NCI-H1105 treated with DMSO at 0.1 percent for 48 hours (cell line): ENCODE measurements at places on chromosomes 13 and 19.
A peak's percentile ranks its signal among the peaks of the same experiment; 100 is the strongest.

- DNase-seq: no peak
Measured at GRCh38 chr19:44960906-44961728, 5.9 kb downstream of the CLPTM1 start.

GRCh38 chr19:10587022-10587838, at the start of gene AP1M2:
Gene AP1M2 (minus strand): TSS chr19:10587312. CDS start chr19:10587231, 81 bp downstream.
- DNase-seq: peak; percentile 79

- no peak for DNase-seq
Measured at GRCh38 chr19:11658970-11659369, 61.7 kb downstream of the ZNF627 start.

GRCh38 chr19:17755977-17756670, 4.8 kb downstream of the FCHO1 start:
- DNase-seq: peak; percentile 80

DNA sequence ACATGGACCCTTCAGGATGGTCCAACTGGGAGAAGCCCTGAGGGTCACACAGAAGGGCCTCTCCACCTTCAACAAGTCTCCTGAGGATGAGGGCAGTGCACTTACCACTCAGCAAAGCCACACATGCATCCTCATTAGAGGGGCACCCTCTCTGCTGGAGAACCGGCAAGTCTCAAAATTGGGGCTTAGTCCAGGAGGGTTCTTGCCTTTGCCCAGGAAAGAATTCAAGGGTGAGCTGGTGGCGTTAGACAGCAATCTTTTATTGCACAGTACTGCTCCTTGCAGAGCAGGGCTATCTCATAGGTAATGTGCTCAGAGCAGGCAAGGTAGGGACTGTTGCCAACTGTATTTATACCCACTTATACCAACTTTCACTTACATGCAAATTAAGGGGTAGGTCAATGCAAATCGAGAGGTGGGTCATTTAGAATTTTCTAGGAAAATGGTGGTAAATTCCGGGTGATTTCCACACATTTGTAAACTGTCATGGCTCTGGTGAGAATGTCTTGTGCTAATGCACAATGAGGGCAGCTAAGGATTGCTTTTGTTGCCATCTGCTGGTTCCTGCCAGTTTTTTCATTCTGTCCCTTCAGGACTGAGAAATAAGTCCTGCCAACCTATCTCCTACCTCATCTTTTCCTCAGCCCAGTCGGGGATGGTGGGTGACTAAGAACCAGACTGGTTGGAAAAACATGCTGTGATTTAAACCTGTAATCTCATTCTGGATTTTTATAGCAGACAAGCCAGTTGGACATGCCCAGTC, 27.8 kb upstream of the IGSF23 start:
- DNase-seq: no peak

- no peak for DNase-seq
Measured at GRCh38 chr13:32720026-32720425, 133.8 kb downstream of the PDS5B start.

DNA sequence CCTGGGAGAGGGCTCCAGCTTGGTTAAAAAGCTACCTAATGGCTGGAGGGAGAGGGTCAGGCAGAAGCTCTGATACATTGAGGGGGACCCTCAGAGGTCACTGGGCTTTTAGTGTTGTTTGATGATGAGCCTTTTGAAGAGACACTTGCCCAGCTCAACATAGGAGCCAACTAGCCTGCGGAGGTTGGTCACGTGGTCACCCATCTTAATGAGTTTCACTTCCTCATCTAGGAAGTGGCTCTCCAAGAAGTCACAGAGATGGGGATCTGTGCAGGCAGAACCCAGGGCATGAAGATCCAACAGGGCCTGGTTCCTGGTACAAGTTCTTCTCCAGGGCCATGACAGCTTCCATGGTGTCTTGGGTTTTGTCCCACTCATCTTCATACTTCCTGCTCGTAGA, 33.4 kb downstream of the IPO5 start:
- DNase-seq: no peak

DNA sequence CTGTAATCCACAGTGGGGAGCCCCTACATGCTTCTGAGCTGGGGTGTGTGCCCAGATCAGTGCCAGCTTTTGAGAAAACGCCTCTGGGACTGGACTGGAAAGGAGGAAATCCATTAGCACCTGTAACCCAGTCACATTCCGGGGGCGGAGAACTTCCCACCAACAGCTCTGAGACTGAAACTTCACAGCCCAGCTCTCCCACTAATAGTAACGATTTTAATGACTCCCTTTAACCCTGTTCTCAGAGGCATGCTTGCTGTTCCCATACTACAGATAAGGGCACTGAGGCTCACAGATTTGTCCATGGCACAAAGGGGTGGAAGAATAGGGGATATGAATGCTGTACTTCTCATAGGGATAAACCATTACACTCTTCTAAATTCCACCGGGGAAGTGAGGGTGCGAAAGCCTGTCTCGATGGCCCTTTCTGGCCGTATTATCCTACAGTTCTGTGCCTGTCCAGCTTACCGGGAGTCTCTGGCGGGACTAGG, 851 bp downstream of the FBXO46 start:
- peak; percentile 7 for DNase-seq

GRCh38 chr19:34327851-34328250, 37.1 kb upstream of the GPI start:
- no peak for DNase-seq

DNA sequence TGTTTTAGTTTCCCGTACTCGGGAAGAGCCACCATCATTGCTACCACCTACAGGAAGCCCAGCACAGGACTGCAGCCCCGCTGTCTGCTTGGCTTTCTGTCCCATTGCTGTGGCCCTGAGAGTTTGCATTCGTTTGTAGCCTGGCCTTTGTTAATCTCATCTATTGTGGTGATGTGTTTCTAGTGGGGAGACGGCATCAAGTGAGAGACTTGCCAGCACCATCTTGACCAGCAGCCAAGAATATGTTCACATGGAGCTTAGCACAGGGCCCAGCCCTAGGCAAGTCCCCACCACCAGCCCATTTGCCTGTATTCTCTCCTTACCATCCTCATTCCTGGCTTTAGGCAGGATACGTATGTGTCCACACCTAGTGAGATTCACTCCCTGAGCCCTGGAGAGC, 17.3 kb upstream of the OVOL3 start:
- no peak for DNase-seq

- DNase-seq: no peak
Measured at GRCh38 chr19:52536448-52536800, 9.0 kb downstream of the ZNF808 start.

DNA sequence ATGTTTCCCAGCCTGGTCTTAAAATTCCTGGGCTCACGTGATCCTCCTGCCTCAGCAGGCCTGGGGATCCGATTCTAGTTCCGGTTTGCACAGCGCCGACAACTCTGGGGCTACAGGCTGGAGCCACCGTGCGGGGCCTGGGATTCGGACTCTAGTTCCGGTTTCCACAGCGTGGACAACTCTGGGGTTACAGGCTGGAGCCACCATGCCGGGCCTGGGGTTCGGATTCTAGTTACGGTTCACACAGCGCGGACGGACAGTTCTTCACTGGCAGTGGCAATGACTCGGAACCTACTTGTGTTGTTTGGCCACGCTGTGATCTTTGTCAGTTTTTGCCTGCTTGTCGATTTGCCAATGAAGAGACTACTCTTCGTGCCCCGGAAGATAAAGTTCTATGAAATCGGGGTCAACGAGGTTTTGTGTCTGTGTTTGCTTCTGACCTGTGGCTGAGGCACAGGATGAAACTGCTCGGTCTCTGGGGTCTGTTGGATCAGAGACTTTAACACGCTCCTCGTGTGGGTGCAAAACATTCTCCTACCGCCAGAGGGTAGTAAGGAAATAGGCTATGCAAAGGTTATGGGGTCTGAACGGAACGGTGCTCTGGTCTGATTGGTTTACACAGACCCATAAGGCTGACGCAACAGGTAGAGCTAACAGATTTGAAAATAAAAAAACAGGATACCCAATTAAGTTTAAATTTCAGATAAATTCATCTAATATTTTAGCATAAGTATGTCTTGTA, 12.1 kb upstream of the ZSCAN1 start:
- DNase-seq: peak; percentile 54

GRCh38 chr19:16714702-16715287, 4.9 kb upstream of the NWD1 start:
- DNase-seq: peak; percentile 40

GRCh38 chr19:48959341-48960239, 4.9 kb downstream of the BAX start:
- DNase-seq: no peak

GRCh38 chr19:8877854-8878705, 45.9 kb downstream of the MBD3L1 start:
- no peak for DNase-seq

GRCh38 chr13:38702669-38703068, 15.8 kb downstream of the FREM2 start:
- no peak for DNase-seq

DNA sequence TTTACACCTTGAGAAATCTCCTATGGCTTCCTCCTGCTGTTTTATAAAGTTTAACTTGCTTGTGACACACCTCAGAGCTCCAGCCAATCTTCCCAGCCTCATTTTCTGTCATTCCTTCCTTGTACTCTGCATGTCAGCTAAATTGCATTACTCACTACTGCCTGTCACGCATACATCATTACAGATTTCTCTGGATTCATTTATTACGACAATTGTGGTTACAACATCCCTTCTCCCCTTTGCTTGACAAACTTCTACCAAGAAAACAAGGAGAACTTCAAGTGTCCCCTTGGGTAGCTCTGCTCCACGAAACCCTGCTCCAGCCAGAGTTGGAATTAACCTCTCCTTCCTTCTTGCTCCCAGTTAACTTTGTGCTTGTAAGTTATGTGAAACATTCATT, 22.0 kb upstream of the GPR18 start:
- no peak for DNase-seq

- DNase-seq: no peak
Measured at GRCh38 chr19:29054886-29055675, 157.9 kb downstream of the UQCRFS1 start.

- DNase-seq: no peak
Measured at GRCh38 chr19:1167687-1168571, 6.1 kb downstream of the SBNO2 start.

GRCh38 chr13:83086948-83087347, 795.3 kb downstream of the SLITRK1 start:
- DNase-seq: no peak

- no peak for DNase-seq
Measured at GRCh38 chr13:26497968-26498511, 59.4 kb upstream of the WASF3 start.

GRCh38 chr19:6047741-6048251, 62.5 kb downstream of the RFX2 start:
- peak; percentile 36 for DNase-seq

- no peak for DNase-seq
Measured at GRCh38 chr19:18610556-18611326, 1.9 kb upstream of the TMEM59L start.

DNA sequence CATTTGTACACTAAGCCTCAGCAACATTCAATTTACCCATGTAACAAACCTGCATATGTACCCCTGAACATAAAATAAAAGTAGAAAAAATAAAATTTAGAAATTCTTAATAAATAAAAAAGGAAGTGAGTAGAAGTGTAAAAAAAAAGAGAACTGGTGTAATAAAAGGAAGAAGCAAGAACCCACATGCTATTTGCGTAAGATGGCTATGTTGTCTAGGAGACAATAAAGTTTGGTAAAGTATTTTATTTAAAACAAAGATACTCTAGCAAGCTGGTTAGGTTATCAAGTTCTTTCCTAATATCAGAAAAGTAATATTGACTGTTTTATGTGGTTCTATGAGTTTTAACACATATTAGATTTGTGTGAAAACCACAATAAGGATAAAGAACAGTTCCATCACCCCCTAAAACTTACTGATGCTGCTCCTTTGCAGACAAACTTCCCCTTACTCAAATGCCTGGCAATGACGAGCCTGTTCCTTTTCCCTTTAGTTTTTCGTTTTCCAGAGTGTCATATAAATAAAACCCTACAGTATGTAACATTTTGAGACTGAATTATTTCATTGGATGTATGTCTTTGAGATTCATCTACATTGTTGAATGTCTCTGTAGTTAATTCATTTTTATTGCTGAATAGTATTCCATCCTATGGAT, 98.9 kb downstream of the TNFSF13B start:
- no peak for DNase-seq

DNA sequence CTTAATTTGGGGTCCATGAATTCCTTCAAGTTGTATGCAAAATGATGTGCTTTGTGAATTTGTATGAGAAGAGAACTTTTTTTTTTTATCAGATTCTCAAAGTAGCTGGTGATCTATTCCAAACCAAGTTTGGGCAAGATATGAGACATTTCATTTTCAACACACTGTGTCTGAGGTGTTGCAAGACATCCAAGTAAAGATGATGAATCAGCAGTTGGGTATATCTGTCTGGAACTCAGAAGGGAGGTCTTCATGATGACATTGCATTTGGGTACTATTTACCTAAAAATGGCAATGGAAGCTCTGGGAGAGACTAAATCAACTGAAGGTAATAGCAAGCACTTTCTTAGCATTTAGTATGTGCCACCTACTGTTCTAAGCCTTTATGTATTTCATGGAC, 2.8 kb downstream of the FAM124A start:
- no peak for DNase-seq

GRCh38 chr13:75760131-75761021, 124.2 kb downstream of the LMO7 start:
- peak; percentile 22 for DNase-seq
